CD4-positive, CD25-positive, alpha-beta regulatory T cell (primary cell): ENCODE measurements at places on chromosomes 4 and X. TPM values are rescaled to one million over a fixed set of nuclear protein-coding genes. Genes with fewer than 3 reads are reported as not detected.

GRCh38 chr4:32251926-32252325, 1531.8 kb downstream of the PCDH7 start:
- no peak for DNase-seq

- DNase-seq: no peak
Observed at GRCh38 chr4:25065932-25066590, 35.3 kb upstream of the LGI2 start.

DNA sequence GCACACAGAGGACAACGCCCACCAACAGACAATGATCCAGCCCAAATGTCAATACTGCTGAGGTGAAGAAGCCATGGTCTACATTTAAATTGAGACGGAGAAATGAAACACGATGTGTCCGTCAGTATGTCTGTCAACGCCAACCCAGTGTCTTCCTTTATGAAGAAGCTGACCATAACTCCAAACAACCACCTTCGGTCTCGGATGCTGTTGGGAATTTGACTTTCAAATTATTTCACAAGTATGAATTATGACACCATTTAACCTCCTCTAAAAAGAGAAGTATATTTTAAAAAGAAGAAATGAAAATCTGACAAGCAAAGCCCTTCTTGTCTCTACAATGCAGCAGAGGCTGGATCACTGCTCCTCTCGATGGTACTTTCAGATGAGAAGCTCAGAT, 123.7 kb upstream of the MAP3K15 start:
- no peak for DNase-seq

DNA sequence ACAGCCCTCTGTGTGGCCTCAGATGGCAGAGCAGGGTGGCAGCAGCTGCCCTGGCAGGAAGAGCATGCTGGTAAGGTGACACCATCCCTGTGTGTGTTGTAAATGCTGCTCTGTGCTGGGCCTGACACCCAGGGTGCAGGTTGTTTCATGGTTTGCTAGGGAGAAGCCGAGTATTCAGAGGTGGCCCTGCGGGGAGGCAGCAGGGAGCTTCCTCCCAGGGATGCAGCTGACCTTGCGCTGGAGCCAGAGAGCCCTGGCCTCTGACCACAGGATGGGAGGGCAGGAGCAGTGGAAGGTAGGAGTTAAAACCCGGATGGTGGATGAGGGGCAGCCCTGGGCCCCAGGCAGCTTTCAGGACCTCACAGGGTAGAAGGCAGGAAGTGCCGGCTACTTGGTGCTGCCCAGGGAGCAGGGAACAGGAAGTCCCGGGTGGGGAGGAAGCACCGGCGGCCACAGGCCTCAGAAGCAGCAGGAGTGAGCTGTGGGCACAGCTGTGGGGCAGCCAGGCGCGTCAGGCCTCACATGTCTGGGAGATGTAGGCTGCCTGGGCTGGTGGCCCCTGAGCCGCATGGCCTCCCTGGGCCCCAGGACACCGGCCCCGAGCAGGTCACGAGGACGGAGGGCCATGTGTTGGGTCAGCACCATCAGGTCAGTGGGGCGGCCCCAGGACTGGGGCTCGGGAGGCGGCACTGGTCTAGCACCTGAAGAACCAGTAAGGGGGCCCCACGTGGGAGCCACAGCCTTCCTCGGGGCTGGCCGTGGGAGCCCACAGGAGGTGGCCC, 19.1 kb downstream of the SH3BP2 start:
- peak; percentile 52 for DNase-seq

GRCh38 chrX:107686792-107687191, 58.5 kb downstream of the PRPS1 start:
- DNase-seq: no peak

GRCh38 chrX:15761564-15762191, 23.6 kb downstream of the CA5B start:
- DNase-seq: peak; percentile 67

DNA sequence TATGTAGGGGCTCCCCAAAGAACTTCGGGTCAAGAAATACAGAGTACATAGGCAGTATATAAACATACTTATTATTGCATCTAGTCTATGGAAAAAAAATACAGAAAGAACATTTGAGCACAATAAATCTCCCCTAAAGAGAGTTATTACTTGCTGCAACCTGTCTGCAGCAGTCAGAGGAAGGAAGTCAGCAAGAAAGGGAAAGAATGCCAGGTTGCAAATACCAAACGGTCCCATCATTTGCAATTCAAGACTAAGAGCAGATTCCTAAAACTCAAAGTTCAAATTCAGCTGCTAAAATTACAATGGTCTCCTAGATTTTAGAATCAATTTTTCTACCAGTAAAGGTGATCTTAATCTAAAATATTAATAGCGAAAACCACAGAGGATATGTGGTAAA, 236.2 kb upstream of the NUDT6 start:
- no peak for DNase-seq

GRCh38 chr4:165234766-165235165, 27.4 kb downstream of the KLHL2 start:
- DNase-seq: no peak

DNA sequence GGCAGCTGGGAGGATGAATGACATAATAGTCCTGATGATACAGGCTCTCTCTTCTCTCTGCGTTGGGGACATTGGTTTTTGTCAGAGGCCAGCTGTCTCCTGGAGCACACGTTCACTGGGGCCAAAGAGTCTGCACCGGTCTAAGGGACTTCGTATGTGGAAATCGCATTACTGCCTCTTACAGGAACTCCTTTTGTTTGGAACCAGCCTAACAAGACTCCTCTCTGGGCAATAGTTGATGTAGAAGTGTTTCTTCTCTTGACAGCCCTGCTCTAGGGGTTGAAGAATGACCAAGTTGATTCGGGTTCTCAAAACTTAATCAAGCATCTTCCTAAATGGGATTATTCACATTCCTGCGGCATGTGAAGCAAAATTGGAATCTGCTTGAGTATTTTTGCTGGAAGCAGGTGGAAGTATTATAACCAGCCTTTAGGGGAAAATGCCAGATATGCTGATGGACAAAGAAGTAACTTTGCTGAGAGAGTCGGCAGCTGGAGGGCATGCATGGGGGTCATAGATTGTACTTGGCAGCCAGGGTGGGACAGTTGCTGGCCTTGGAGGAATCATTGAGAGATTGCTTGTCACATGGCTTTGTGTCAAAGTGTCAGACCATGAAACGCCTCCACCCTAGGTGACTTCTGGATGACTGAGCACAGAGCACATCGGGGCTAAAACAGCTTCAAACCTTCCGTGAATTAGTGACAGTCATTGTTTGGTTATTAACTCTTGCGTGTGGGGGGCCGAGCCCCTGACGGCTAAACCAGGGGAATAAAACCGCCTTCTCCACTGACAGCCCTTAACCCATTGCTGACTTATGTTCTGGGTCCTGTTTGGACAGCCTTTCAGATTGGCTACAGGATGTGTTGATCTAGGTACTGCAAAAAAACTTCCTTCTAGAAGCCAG, 34.4 kb upstream of the SLC34A2 start:
- DNase-seq: no peak

DNA sequence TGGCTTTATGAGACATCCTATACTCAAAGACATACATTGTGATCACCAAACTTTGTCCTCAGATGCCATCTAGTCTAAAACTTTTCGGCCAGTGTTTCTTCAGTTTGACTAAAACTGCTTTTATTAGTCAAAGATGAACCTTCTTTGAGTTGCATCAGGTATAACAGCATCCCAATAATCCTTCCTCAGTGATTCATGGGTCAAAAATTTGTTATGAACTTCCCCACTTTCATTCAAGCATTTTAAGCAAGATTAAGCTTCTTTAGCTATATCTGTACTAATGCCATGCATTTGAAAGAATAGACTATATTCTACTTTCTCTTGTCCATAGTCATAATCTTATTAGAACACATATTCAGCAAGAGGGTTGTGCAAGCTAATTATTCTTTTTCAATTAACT, 1070.4 kb upstream of the ADGRL3 start:
- no peak for DNase-seq

DNA sequence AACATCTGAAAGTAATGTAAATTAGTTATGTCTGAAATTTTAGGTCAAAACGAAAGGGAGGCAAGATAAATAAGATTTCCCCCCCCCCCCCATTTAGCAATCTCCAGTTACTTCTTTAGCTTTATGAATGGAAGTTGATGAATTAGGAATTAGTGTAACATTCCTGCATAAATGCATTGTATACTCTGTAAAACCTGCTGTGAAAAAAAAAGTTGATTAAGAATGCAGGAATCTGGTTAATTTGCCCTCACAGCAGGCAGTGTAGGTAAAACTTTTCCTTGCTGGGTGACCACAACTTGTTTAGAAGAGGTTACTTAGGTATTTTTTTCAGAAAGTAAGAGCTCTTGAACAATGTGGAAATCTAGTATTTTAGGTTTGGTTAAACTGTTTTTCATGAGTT, 15.3 kb downstream of the LARP7 start:
- no peak for DNase-seq

Gene TCEAL9
- 1.4 TPM for polyA plus RNA-seq

GRCh38 chr4:25862411-25863346, at the start of gene SEL1L3:
Gene SEL1L3, minus strand, starts transcription at chr4:25862988. Its CDS starts 152 bp downstream, at chr4:25862836.
- DNase-seq: peak; percentile 34

DNA sequence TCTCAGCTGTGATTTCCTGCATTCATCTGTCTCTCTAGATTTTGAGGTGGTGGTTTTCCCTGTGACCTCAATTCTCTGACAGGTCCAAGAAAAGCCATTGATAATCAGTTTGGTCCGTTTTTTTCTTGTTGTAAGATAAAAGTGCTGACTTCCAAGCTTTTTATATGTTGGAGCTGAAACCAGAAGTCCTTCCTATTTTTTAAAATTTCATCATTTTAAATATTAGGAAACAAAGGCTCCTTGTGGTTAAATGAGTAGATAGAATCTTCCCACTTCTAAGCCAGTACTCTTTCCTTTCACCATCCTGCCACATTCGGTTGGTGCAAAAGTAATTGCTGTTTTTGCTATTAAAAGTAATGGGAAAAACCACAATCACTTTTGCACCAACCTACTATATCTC, 18.3 kb downstream of the RNF175 start:
- no peak for DNase-seq

Gene MAGEA4
- not detected for polyA plus RNA-seq

DNA sequence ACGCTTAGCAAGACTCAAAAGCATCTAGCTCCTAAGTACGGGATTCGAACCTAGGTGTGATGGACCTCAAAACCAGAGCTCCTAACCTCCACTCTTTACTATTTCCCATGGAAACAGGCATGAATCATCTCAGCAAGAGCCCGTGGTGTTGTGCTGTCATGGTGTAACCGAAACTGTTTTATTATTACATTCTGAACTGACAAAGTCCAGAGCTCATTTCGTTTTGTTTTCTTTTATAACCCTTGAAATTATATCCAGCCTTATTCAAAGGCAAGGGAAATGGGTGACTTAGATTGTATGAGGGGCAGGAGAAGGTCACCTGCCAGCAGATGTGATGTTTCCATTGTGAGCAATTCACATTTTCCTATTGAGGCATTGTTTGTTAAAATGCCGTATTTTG, 301.1 kb downstream of the FRMPD4 start:
- no peak for DNase-seq

GRCh38 chrX:112120721-112121120, 38.1 kb upstream of the TRPC5 start:
- DNase-seq: no peak

GRCh38 chr4:152951348-152951747, 15.2 kb downstream of the FHDC1 start:
- no peak for DNase-seq

GRCh38 chrX:105975382-105975781, 63.1 kb downstream of the SERPINA7 start:
- no peak for DNase-seq

Gene PDCL2
- polyA plus RNA-seq: not detected

- DNase-seq: no peak
Observed at GRCh38 chr4:7423801-7424552, 10.8 kb downstream of the PSAPL1 start.

DNA sequence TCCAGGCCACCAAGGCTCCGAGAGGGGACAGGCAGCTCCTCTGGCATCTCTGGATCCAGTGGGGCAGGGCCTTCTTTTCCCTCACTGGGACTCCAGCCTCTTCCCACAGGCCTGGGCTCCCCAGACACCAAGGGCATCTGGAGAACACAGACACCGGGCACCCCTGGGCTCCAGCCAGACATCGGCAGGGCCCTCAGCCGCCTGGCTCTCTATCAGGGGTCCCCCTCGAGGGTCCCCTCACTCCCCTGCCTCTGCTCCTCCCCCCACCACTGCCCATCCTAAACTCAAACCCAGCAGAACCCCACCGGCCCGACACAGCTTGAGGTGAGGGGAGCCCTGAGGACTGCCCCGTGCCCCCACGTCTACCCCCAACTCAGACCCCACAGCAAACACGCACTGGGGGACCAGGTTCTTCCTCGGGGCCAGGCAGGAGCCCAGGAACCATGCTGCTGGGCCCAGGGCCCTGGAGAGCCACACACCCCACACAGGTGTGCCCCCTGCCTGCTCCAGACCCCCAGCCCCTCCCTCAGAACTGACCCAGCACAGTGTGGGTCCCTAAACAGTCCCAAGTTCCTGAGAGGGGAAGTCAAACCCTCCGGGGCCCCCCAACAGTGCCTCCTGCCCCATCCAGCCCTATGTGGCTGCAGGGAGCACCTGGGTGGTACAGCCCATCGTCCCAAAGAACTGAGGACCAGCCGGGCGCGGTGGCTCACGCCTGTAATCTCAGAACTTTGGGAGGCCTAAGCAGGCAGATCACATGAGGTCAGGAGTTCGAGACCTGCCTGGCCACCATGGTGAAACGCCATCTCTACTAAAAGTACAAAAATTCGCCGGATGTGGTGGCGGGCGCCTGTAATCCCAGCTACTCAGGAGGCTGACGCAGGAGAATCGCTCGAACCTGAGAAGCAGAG, 86.8 kb downstream of the FAM53A start:
- DNase-seq: no peak

Gene NSD2
- polyA plus RNA-seq: 7.3 TPM

GRCh38 chr4:4574792-4575191, 32.9 kb upstream of the STX18 start:
- peak; percentile 12 for DNase-seq

- no peak for DNase-seq
Observed at GRCh38 chrX:53494436-53494835, 60.3 kb upstream of the HSD17B10 start.

DNA sequence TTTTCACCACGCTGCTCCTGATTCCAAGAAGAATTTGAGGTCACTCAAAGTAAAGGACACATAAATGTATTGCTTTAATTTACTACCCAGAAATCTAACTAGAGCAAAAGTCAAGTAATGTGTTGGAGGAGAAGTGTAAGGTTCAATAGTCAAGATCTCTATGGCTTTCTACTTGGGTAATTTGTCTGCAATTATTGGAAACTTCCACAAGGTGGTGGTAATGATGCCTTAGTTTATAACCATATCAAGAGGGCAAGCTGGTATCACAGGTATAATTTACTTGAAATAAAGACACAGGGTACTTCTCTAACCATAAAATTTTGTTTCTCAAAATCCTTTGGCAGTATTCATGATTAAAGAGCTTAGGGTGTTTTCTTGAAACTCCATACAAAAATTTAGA, 10.2 kb upstream of the GRIA3 start:
- no peak for DNase-seq

Gene XPNPEP2
- polyA plus RNA-seq: 0.20 TPM

Gene SRPK3
- not detected for polyA plus RNA-seq

Gene VCX3A
- polyA plus RNA-seq: not detected

- DNase-seq: no peak
Observed at GRCh38 chrX:66634272-66634671, 4.6 kb downstream of the EDA2R start.
